ENCODE measurements at places on chromosomes 16 and 17.

GRCh38 chr16:178668-179015 is 1.6 kb upstream of the HBQ1 start:
- peaks cover 29% of the 10 kb centered on the region for H3K27me3 ChIP-seq
- H3K36me3 ChIP-seq = no peaks in the 10 kb centered on the region
- no peak overlapping the region for H3K27ac ChIP-seq
- peaks cover 11% of the 10 kb centered on the region for H3K4me1 ChIP-seq

GRCh38 chr16:20203272-20203671 is 124.0 kb downstream of the GP2 start:
- no peaks in the 10 kb centered on the region for H3K4me1 ChIP-seq
- no peak for DNase-seq
- H3K4me3 ChIP-seq = no peak overlapping the region
- no peak overlapping the region for H3K27ac ChIP-seq
- H3K27me3 ChIP-seq = no peaks in the 10 kb centered on the region

DNA sequence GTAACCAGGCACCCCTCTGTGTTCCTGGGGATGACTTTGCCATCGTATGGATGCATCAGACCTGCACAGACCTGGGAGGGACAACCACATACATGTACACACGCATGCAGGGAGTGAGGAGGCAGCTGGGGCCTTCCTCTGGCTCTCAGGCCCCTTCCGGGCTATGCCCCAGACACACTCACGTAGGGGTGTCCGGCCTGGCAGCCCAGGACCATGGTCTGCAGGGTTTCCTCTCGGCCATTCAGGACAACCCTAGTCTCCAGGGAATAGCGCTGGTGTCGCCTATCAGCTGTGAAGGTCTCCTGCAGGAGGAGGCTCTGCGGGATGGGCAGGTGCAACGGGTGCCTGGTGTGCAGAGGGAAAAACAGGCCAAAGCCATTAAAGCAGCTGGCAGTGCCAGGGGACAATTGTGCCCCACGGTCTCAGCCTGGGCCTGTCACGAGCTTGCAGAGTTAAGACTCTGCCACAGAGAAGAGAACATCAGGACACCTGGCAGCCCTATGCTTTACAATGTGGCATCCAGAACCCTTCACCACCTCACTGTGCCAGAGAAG is 101.4 kb downstream of the RMI2 start:
- no peak for DNase-seq
- no peak overlapping the region for H3K27ac ChIP-seq
- no peaks in the 10 kb centered on the region for H3K27me3 ChIP-seq
- H3K4me1 ChIP-seq = no peaks in the 10 kb centered on the region
- H3K36me3 ChIP-seq = no peaks in the 10 kb centered on the region

DNA sequence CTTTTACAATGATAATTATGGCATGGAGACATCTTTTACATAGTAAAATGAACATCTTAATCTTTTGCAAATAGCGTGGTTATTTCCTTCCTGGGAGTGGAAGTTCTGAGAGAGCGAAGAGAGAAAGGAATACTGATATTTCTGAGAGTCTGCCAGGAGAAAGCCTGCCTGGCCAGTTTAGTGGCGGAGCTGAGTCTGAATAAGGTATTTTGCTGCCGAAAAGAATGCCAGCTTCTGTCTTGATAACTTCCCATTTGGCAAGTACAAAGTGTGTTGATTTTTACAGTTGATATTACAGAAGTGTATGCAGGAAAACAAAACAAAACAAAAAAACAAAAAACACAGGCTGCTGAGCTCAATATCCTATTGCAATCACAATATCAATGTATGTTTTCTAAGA is 55.9 kb downstream of the KCNJ2 start:
- no peaks in the 10 kb centered on the region for H3K36me3 ChIP-seq
- no peak overlapping the region for H3K4me3 ChIP-seq
- H3K27me3 ChIP-seq = no peaks in the 10 kb centered on the region
- H3K27ac ChIP-seq = no peak overlapping the region
- H3K4me1 ChIP-seq = peaks cover 2% of the 10 kb centered on the region

- peaks cover 7% of the 10 kb centered on the region for H3K4me1 ChIP-seq
- no peak overlapping the region for H3K4me3 ChIP-seq
- H3K27me3 ChIP-seq = no peaks in the 10 kb centered on the region
- H3K27ac ChIP-seq = no peak overlapping the region
- no peak for DNase-seq
These were observed 29.9 kb downstream of the WWOX start for GRCh38 chr16:78129349-78129748.

GRCh38 chr16:86872833-86873232 is 294.5 kb downstream of the FOXL1 start:
- no peak overlapping the region for H3K27ac ChIP-seq
- H3K36me3 ChIP-seq = no peaks in the 10 kb centered on the region
- no peak overlapping the region for H3K4me3 ChIP-seq
- no peaks in the 10 kb centered on the region for H3K27me3 ChIP-seq

DNA sequence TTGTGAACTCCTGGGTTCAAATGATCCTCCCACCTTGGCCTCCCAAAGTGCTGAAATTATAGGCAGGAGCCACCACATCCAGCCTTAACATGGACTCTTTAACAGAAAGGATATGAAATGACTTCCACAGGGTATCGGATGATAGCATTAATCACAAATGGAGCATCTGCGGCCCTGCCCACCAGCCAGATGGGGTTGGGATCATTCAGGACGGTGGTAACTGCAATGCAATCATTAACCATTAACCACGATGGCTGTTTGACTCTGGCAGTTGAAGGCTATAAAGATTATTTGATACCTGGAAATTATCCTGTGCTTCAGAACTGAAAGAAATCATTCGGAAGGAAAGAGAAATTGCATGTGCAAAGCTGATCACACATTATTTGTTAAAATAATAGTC is 5.3 kb upstream of the CHST5 start:
- no peak overlapping the region for H3K27ac ChIP-seq
- H3K4me3 ChIP-seq = no peak overlapping the region
- no peaks in the 10 kb centered on the region for H3K27me3 ChIP-seq
- no peak for DNase-seq

DNA sequence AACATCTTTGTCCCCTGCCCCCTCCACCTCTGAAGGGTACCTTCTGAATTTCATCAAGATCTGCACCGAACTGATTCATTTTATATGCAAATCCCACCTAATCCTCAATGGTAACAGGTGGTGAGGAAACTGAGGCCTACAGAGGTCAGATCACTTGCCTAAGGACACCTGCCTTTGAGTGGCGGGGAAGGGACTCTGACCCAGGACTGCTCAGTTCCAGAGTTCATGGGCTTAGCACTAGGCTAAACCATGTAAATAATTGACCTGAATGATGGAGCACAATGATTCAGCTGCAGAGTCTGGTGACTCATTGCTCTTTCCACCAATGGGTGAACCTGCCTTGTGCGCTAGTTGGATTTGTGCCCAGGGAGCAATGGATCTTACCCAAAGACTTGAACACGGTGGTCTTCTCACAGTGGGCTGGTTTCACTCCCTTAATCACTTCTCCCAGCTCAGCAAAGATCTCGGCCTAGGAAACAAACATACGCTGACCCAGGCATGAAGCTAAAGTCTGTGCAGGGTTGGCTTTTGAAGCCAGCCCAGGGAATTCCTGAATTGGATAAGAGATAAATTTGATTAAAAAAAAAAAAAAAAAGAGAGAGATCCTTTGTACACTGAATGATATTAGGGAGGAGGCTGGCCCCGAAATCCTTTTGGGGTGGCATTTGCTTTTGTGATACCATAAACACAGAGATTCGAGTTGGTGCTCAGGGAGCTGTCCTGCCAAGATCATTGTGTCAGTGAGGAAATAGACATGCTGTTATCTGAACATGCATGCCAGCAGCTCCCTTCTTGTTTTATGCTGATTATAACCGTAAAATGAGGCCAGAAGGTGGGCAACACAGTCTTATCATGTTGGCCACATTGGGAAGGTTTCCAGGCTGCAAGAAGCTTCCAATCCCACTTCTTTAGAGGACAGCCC is 17.0 kb downstream of the CRYM start:
- H3K27ac ChIP-seq = no peak overlapping the region
- H3K27me3 ChIP-seq = no peaks in the 10 kb centered on the region
- no peaks in the 10 kb centered on the region for H3K4me1 ChIP-seq
- no peaks in the 10 kb centered on the region for H3K36me3 ChIP-seq
- no peak overlapping the region for H3K4me3 ChIP-seq
- DNase-seq = no peak

GRCh38 chr17:38463451-38463858 is 35.2 kb downstream of the ARHGAP23 start:
- H3K4me3 ChIP-seq = no peak overlapping the region
- H3K36me3 ChIP-seq = peaks cover 60% of the 10 kb centered on the region
- H3K4me1 ChIP-seq = no peaks in the 10 kb centered on the region
- H3K27ac ChIP-seq = no peak overlapping the region

DNA sequence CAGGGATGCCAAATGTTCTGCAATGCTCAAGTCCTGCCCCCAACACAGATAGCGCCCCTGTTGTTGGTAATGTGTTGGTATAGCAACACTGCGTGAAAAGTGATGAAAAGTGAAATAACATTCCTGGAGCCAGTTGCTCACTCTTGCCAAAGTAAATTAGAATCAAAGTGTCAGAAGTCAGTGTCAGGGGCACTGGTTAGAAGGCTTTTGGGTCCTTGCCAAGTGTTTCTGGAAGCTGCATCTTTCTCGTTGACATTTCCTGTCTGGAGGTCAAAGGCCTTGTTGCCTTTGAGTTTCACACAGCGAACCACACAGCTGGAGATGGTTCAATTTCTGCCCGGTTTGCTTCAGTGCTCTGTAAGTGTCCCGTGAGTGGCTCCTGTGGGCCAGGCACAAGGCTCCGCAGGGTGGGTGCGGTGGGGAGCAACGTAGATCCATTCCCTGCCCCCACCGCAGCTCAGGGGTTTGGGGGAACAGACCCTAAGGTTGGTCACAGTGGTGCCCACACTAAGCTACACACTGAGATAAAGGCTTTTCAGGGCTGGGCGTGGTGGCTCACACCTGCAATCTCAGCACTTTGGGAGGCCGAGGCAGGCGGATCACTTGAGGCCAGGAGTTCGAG is 3.6 kb upstream of the SLC16A5 start:
- no peaks in the 10 kb centered on the region for H3K36me3 ChIP-seq
- no peak overlapping the region for H3K4me3 ChIP-seq
- no peak for DNase-seq
